ENCODE measurements at places on chromosomes 2 and 18. TPM values are rescaled to one million over a fixed set of nuclear protein-coding genes. Genes with fewer than 3 reads are reported as not detected.

The ELOA2 gene
- polyA plus RNA-seq, result not detected

The MATN3 gene
- polyA plus RNA-seq, result not detected

The MBOAT2 gene
- polyA plus RNA-seq, result 2.2 TPM

The CCDC121 gene
- 1.1 TPM for polyA plus RNA-seq

The HDLBP gene
- 31.5 TPM for polyA plus RNA-seq

The LBX2 gene
- polyA plus RNA-seq, result not detected

The MYCN gene
- not detected for polyA plus RNA-seq

The ADAM23 gene
- not detected for polyA plus RNA-seq

The NT5DC4 gene
- not detected for polyA plus RNA-seq

The NTSR2 gene
- not detected for polyA plus RNA-seq

The ASB18 gene
- not detected for polyA plus RNA-seq

The GNAL gene
- polyA plus RNA-seq, result 4.1 TPM

The SERPINB3 gene
- not detected for polyA plus RNA-seq

The SLC40A1 gene
- polyA plus RNA-seq, result 5.0 TPM
